Panc1 (cell line): ENCODE measurements at places on chromosomes 12 and 14.

- DNase-seq, result no peak
These were observed 53.5 kb downstream of the FRS2 start for GRCh38 chr12:69523433-69524330.

DNA sequence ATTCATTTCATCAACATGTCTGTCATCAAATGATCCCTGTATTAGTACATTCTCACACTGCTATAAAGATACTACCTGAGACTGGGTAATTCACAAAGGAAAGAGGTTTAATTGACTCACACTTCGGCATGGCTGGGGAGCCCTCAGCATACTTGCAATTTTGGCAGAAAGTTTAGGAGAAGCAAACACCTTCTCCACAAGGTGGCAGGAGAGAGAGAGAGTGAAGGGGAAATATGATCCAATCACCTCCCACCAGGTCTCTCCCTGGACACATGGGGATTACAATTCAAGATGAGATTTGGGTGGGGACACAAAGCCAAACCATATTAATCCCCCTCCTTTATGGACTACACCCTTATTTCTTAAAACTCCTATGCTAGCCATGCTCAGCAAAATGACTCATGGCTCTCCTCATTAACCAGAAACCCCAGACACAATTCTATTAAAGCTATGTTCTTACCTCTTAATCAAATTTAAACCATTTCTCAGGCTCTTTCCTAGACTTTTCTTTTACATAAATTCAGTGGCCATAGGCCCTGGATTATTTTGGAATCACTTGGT lies 932.3 kb downstream of the FLRT2 start:
- DNase-seq, result no peak

- DNase-seq, result no peak
These were observed 21.6 kb downstream of the PYM1 start for GRCh38 chr12:55906056-55906455.

- DNase-seq, result no peak
These were observed 23.7 kb upstream of the CLEC14A start for GRCh38 chr14:38279572-38279971.
